ENCODE measurements at places on chromosomes 7 and 10.

- DNase-seq, result no peak
These were observed 78.4 kb upstream of the UNC5B start for GRCh38 chr10:71133710-71134686.

DNA sequence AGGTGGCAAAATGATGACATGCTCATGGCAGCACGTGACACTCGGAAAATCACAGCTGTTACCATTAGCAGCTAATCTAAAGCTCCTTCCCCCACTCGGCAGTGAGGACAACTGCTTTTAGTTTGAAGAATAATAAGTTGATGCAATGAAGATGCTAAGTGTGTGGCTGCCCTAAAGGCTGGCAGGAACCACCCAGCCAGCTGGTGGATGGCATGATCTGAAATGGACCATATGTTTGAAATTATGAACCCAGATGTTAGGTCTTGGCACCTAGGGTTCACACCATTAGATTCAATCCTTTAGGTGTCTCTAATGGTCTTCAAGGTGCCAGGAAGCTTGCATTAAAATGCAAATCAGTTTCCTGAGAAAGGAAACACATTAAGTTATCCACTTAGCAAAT lies 230.1 kb downstream of the WDR11 start:
- no peak for DNase-seq

DNA sequence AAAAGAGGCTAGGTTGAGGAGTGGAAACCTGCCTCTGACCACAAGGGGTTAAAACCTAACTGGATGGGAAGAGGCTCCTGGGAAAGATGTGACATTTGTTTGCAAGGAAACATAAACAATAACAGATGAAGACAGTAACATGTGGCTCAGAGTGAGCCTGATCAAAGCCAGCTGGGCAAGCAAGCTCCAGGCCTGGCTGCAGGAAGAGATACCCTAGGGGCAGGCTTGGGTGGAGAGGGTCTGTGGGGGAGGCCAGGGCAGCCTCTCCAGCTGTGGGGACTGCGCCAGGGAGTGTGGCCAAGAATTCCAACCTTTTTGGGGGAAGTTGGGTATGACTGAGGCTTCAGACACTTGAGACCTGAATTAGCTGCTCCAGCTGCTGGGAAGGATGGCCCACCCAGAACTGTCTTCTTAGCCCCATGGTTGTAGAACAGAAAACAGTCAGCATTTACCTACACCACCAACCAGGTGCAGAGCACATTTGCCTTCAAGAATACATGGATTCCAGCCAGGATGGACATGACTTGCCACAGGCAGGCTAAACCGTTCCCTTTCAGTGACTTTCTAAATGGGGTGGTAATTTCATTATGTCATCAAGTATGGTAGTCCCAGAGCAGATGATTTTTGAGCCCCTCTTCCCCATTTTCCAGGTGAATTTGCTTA lies 10.4 kb upstream of the FAM170B start:
- DNase-seq, result peak; percentile 48

GRCh38 chr10:71667387-71667752 lies 52.2 kb downstream of the C10orf105 start:
- DNase-seq, result no peak

- DNase-seq, result no peak
These were observed 1342.6 kb downstream of the REEP3 start for GRCh38 chr10:64863836-64864235.

- DNase-seq, result no peak
These were observed 174.0 kb downstream of the WDR37 start for GRCh38 chr10:1230138-1230537.

DNA sequence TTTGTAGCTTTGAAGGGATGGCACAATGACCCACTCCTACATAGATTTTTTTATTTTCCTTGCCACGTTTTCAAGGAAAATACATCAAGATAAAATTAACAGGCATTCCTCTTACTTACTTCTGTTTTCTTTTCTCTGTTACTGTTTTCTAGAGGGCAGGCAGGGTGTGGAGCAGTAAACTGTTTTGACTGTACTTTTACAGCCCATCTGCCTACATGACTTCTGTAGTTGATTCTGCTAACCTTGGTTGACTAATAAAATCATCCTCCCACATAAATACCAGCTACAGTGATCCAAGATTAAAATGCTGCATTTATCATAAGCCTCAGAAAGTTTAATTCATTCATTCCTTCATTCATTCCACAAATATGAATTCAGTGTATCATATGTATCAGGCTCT lies 158.5 kb downstream of the TRIL start:
- no peak for DNase-seq

DNA sequence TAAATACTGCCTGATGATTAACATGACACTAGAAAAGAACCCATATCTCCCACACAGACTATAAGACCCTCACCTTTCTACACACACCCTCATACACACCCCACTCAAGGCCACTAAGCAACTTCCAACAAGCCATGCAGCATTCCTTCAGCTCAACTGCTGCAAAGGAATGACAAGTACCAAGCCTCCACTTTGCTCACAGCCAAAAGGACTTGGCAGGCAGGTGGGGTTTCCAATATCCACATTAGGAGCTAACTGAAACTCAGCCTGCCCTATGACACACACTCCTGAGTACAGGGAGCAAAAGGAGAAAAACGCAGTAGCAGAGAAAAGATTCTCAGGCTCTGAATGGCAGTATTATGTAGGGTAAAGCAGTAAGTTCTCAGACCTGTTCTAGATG lies 13.4 kb downstream of the USP54 start:
- DNase-seq, result peak; percentile 63
